Skeletal muscle cell (primary cell): ENCODE measurements at places on chromosomes 4 and X.
A peak's percentile ranks its signal among the peaks of the same experiment; 100 is the strongest.

DNA sequence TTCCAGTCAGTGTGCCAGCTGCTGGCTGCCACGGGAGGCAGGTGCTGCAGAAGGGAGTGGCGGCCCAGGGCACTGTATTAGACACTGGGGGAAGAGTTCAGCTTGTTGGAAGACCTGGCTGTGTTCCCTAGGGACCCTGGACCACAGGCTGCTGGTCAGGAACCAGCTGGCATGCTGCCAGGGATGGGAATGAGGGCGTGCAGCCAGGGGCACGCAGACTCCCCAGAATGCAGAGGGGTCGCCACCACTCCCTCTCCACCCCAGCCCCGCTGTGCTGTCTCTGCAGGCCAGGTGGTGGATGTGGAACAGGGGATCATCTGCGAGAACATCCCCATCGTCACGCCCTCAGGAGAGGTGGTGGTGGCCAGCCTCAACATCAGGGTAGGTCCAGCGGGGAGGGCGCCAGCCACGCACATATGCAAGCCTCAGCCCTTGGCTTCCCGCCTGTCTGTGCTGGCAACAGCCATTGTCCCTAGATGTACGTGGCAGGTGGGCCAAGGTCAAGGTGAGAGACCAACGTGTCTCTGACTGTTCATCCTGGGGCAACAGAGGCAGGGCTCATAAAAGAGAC lies 12.3 kb downstream of the ABCD1 start:
- no peak for DNase-seq

- DNase-seq, result no peak
Observed at GRCh38 chr4:9963328-9963727, 58.0 kb downstream of the SLC2A9 start.

DNA sequence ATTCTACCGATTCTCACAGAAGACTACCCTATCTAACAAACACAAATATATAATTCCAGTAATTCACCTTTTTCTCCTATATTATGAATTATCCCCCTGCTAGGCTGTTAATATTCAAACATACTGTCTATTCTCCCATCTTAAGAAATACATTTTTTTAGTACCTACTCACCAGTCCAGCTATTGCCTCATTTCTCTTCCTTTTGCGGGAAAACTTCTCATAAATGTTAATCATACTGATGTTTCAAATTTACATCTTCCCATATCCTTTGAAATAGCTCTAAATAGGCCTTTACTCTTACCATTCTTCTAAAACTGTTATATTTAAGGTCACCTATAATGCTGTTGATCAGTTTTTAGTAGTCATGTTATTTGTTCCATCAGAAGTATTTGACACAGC lies 759.1 kb upstream of the SLIT2 start:
- DNase-seq, result no peak

DNA sequence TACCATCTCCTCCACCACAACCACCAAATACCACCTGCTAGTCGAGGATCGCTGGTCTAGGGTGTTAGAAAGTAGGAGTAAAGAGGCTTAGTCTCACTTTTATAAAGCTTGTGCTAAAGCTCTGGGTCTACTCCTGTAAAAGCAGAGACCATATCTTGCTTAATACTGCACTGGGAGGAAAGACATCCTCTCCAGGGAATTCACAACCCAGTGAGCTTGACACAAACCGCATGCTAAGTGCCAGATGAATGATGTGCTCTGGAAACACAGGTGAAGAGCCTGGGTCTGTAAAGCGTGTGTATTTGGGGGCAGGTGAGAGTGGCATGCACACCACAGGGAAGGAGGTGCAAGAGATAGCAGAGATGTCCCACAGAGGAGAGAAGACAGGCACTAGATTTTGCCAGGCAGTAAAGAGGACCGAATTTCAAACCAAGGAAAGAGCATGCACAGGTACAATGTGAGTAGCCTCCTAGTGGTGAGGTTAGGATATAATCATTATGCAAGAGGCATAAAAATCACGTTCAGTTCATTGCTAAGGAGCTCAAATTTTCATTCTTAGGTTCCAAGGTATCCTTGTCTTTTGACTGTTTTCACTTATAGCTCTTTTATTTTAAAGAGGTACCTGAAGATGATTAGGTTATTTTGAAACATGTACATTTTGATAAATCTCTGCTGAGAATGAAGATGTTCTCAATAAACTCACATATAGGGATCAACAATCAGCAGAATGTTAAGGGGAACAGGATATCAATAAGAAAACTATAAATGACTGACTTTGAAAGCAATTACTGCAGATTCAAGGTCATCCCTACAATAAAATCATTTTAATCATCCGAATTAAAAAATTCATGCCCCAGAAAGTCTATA lies 20.7 kb downstream of the TAPT1 start:
- no peak for DNase-seq

DNA sequence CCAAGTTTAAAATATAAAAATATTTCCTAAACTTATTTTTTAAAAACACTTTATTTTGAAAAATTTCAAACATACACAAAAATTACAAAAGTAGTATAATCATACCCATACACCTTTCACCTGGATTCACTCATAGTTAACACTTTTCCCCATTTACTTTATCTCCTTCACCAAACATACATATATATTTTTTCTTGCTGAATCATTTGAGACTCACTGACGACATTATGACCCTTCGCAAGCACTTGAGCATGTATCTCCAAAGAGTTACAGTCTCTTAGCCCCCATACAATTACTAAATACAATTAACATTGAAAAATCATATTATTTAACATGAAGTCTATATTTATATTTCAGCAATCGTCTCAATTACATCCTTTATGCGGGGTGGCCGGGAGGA lies 19.8 kb downstream of the RXFP1 start:
- DNase-seq, result no peak

DNA sequence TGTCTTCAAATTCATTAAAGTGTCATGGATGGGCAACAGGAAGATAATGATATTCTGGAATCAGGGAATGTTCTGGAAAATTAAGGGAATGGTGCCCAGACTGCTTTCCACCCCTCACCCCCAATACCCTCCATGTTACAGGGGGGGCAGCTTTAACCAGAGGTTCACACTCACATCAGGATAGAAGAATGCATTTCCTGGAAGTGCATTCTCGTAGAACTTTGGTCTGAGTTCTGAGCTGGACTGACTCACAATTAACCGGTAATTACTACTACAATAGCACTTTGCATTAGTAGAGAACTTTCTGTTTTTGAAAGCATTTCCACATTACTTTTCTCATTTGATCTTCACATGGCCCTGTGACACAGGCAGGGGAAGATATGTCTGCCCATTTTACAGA lies 52.5 kb upstream of the SHISA3 start:
- no peak for DNase-seq

DNA sequence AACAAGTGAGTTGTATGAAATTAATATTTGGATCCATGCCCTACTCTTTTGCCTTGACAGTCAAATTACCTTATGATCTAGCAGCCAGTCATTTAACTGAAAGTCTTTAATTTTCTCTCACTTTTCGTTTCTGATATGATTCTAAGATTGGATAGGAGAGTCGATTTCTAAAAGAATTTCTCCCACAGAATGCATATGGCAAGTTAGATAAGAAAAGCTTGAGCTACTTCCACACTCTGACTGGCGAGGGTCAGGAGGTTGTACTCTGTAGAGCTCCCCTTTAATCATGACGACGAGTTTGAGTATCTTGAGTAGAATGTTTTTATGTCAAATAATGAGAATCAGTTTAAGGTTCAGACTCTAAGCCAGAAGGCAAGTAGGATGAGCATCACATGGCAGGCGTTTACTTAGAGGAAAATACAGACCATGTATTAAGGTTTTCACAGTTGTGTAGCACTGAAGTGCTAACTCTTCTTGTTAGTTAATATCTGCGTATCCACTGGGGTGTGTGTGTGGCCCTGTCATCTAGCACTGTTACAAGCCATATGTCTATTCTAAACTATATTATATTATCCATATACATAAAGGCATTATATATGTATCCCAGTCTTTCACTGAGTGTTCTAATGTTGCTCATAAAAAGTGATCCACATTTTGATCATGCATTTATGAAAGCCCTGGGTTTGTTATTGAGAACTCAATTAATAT lies 37.8 kb downstream of the LRP2BP start:
- DNase-seq, result no peak

- DNase-seq, result no peak
Observed at GRCh38 chr4:8779490-8779932, 92.1 kb downstream of the HMX1 start.

DNA sequence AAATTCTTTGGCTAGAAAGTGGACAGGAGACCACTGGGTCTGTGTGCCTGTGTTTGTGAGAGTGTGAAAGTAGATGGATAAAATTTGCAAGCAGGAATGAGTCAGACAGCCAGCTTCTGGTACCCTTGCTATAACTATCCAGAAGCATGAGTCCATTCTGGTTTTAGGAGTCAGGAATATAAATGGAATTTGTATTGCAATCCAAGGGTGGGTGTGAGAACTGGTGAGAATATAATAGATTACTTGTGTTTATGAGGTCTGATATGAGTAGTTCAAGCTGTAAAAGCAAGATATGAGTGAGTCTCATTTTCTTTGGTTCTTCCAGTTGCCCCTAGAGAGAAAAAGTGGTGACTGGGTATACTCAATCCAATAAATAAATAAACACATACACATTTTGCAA lies 212.7 kb upstream of the TAPT1 start:
- DNase-seq, result peak; percentile 52

- DNase-seq, result no peak
Observed at GRCh38 chr4:1246111-1246881, 2.6 kb downstream of the CTBP1 start.

DNA sequence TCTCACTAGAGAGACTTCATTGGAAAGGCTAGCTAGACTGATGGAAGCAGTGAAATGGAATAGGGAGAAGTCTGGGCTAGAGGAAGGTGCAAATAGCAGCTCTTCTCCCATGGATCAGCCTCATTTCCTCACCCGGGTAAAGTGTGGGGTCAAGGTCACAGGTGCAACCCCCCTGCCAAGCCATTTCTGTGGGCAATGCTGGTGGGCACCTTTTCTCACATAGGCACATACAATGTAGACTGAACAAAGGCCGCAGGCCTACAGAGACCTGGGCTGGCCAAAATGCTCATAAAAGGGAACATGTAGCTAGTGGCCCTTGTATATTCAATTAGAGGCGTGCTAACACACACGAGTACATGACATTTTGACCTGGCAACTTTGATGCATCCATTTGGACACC lies 71.5 kb upstream of the EFNB1 start:
- DNase-seq, result no peak

DNA sequence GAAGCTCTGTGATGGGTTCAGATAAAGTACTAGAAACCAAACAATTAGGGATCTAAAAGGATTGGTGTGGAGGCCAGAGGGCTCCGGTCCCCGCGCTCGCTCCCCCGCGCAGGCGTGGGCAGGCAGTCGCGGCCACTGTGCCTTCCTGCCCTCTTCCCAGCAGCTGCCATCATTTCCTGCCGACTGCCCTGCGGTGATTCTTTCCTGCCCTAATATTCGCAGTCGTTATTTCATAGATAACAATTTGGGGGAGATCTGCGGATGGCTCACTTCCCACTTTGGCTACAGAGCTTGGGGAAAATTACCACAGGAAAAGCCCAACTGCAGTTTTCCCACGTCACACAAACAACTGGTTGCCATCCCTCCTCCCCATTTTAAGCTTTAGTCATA lies 2.2 kb downstream of the GRIA2 start:
- no peak for DNase-seq

DNA sequence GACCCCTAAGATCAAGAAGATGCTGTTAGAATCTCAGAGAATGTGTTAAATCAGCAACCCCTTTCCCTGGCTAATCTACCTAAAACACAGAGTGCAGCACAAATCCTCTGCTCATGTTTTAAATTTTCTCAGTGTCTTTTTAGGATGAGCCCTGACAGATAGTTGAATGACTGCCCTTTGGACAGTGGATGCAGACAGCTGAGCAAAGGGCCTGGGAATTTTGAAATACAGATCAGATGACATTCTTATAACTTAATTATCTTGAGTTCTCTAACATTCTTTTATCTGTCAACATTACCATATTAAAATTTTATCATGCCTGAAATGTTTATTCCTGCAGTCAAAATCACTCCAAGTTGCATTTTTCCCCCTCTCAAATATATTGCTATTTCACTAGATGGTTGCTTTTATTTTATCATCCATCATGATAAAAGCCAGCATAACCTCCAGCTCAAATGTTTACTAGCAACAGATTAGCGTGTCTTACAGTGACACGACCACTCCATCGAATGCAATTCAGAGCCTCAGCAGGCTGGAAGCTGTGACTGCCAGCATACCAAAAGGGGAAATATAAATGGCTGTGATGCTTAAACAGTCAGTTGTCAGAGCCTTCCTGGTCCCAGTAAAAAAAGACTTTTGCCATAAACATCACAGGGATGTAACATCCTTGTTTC lies 22.8 kb upstream of the ARHGAP24 start:
- no peak for DNase-seq

- no peak for DNase-seq
Observed at GRCh38 chr4:108078024-108078733, 88.5 kb downstream of the HADH start.

- no peak for DNase-seq
Observed at GRCh38 chrX:2498781-2499302, 1.9 kb downstream of the DHRSX start.

DNA sequence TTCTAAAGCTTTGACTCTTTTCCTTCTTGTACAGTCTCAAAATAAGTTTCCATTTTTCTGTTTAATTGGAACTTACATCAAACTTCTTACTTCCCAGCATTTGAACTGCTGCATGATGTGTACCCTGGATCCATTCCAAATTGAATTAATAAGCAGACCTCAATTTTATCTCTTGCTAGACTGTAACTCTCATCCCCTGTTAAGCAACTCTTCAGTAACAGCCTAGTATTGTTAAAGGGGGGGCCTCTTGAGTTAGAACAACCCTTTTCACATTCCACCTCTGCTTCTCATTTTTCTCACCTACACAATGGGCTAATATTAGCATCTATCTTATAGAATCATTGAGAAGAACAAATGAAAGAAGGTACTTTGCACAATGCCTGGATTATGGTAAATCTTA lies 169.4 kb downstream of the IL1RAPL1 start:
- no peak for DNase-seq

- no peak for DNase-seq
Observed at GRCh38 chrX:141928432-141928831, 24.7 kb downstream of the MAGEC1 start.

DNA sequence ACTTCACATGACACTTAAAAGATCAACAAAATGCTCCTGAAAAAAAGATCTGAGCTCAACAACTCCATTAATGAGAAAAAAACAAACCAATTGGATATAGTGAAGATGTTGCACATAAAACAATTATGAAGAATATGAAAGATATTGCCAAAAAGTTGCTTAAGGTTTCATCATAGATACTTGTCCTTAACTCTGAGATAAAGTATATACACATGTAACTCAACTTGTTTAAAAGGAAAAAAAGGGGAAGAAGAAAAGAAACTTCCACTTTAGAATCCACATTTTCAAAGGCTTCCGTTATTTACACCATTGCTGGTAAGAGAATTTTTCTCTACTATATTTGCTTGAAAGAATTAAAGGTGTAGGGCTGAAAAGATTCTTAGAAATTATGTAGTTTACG lies 2.7 kb downstream of the AFAP1 start:
- no peak for DNase-seq

DNA sequence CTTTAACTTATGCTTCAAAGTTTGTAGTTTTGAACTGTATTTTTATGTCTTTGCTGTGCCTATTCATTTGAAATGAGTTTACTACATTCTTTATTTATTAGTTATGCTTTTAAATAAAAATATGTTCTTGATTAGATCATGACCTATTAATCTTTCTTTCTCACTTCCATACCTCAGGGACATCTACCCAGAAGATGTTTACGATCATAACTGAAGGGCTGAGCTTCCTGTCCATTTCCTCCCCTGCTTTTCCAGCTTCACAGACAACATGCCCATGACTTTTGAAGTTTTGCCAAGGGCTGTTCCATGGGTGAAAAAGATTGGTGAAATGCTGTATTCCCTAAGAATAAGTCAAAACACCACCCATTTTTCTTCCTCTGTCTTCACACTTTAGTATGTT lies 99.7 kb upstream of the DDIT4L start:
- DNase-seq, result no peak
